ENCODE measurements at places on chromosomes 3 and 15.

- DNase-seq, result no peak
Observed at GRCh38 chr3:121796970-121797369, 37.9 kb downstream of the IQCB1 start.

GRCh38 chr3:129890125-129890524 lies 3.4 kb downstream of the TMCC1 start:
- no peak for DNase-seq

- no peak for DNase-seq
Observed at GRCh38 chr3:174132006-174132405, 727.1 kb upstream of the NAALADL2 start.

DNA sequence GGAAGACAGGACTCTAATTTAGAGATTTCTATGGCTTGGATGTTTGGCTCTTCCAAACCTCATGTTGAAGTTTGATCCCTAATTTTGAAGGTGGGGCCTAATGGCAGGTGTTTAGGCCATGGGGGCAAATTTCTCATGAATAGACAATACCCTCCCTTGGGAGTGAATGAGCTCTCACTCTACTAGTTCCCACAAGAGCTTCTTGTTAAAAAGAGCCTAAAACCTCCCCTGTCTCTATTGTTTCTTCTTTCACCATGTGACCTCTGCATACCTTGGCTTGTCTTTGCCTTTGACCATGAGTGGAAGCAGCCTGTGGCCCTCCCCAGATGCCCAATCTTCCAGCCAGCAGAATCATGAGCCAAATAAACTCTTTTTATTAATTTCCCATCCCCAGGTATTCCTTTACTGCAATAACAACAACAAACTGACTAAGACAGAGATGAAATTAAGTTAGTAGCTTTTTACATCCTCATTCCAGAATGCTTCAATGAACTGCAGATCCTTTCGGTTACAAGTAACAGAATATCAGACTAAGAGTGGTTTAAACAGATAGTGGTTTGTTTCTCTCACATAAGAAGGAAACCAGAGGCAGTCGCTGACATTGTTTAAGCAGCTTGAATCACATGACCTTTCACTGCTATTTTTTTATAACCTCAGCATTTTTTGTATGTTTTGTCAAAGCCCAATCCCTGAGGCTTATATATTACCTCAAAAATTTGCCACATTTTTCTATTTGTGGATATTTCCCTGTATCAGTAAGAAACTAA lies 1013.3 kb upstream of the SEMA6D start:
- DNase-seq, result no peak

- no peak for DNase-seq
Observed at GRCh38 chr3:178189854-178190253, 346.4 kb upstream of the KCNMB2 start.

DNA sequence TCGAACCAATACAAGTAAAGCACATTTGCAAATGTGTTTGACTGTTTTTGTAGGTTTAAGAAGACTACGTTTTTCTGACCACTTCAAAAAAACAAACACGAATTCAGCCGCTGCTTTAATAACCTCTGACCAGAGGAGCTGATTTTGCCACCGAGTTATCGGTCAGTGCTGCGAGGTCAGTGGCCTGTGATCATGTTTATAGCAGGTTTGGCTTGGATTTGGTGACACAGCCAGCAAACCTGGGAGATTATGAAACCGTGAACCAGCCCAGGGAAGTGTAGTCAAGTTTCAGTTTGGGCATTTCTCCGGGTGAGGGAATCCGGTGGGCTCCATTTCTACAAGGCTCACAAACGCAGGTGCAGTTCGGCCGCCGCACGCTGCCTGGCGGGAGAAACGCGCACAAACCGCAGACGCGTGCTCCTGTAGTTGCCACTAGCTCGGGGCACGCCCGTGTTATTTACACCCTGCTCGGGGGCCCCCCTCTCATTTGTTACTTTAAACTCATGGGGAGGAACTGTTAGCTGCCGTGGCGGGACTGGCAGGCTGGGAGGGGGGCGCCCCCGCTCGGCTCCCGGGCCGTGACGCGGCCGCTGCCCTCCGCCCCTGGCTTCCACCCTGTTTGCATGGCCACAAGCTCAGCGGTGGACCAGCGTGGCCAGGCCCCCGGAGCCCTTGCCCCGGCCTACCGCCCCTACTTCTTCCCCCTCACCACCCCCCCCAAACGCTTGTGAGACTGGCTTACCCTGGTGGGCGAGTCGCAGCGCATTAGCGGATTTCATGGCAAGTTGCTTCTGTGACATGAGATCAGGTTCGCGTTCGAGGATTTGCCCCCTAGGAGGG lies 13.6 kb upstream of the ONECUT1 start:
- no peak for DNase-seq

DNA sequence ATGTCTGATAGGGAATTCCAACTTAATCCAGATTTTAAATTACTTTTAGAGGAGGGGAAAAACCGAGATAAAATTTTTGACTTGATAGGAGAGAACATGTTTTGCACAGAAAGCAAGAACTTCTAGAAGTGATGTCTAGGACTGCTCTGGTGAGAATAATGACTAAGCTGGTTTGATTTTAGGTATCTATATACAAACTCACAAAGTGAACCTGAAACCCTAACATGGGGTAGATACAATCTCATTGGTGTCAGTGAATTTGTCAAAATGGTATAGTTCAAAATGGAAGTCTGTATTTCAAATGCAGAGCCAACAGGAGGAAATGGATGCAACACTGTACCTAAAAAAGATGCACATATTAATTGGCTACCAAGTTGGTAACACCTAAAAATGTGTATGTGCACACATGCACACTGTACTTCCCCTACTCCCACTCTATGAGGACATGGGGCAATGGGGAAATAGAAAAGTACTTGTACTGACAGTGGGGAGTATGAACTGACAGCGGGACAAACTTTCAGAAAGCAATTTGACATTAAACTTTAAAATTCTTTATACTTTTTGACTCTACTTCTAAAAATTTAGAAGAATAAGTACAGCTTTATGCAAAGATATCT lies 53.0 kb downstream of the NR1I2 start:
- DNase-seq, result no peak

DNA sequence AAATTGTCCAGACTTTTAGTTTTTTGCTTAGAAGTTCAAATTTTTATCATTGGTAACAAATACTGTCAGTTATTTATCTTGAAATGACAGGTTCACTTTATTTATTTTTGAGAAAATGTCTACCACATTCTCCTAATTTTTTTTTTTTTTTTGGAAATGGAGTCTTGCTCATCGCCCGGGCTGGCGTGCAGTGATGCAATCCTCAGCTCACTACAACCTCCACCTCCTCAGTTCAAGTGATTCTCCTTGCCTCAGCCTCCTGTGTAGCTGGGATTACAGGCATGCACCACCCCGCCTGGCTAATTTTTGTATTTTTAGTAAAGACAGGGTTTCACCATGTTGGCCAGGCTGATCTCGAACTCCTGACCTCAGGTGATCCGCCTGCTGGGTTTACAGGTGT lies 16.1 kb upstream of the EBLN2 start:
- DNase-seq, result no peak

DNA sequence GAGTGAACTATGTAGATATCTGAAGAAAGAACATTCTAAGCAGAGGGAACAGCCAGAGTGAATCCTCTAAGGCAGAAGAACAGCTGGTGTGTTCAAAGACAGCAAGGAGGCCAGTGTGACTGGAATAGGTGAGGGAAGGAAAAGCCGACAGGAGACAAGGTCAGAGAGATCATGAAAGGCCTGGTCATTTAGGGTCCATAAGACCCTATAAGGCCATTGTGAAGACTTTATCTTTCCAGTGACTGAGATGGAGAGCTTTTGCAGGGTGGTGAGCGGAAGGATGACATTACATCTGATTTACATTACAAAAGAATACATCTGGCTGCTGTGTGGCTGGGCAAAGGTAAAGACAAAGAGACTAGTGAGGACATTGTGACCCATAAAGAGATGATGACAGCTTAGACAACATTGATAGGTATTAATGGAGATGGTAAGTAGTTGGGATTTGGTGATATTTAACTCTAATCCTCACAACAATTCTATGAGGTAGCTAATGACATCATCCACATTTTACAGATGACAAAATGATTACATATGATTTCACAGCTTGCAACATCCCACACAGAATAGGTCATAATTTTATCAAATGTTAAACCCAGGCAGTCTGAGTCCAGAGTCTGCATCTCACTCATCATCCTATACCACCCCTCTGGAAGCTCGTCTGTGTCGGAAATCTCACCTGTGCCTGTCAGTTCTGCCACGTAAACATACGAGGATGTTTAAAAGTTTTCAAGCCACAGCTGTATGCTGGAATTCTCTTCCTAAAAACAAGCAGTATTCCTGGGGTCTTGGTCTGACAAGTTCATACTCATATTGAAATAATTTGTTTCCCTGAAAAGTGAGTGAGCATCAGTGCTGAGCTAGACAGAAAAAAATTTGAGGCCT lies 70.2 kb upstream of the PIK3R4 start:
- no peak for DNase-seq

Measured in cerebellar nuclear complex (tissue), 1 donor.